ENCODE measurements at places on chromosomes 11 and 22. TPM values are rescaled to one million over a fixed set of nuclear protein-coding genes. Genes with fewer than 3 reads are reported as not detected.

TMEM45B gene
- not detected for total RNA-seq

GRCh38 chr11:108388576-108388975 lies 78.8 kb downstream of the C11orf65 start:
- no peak for DNase-seq

- peak; percentile 92 for DNase-seq
Measured at GRCh38 chr11:47552566-47553405, at the start of gene CELF1. Gene CELF1 (minus strand): TSS chr11:47553132. CDS start chr11:47499523, 53,609 bp downstream.

DNA sequence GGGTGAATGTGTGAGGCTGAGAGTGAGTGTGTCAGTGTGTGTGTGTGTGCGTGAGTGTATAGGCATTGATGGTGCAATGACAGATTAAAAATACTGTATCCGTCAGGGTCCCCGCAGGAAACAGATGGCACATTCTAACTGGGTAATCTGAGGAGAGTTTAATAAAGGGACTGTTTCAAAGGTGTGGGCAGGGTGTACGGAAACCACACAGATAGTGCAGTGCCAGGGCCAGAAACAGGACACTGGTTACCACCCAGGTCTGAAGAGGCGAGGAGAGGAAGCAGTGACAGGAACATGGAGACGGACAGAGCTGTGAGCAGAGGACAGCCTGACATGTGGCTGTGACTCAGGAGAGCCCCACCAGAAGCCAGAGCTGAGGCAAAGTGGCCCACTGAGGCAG lies 16.5 kb downstream of the P2RX3 start:
- DNase-seq = no peak

CASP5 gene
- total RNA-seq = not detected

CDC42BPG gene
- 0.65 TPM for total RNA-seq

- DNase-seq = no peak
Measured at GRCh38 chr11:76787911-76788596, 4.9 kb downstream of the TSKU start.

GRCh38 chr22:16651217-16651616 lies 58.6 kb upstream of the CCT8L2 start:
- no peak for DNase-seq

- no peak for DNase-seq
Measured at GRCh38 chr11:3014943-3015342, 22.8 kb upstream of the NAP1L4 start.

SAAL1 gene
- total RNA-seq = 6.6 TPM

DNA sequence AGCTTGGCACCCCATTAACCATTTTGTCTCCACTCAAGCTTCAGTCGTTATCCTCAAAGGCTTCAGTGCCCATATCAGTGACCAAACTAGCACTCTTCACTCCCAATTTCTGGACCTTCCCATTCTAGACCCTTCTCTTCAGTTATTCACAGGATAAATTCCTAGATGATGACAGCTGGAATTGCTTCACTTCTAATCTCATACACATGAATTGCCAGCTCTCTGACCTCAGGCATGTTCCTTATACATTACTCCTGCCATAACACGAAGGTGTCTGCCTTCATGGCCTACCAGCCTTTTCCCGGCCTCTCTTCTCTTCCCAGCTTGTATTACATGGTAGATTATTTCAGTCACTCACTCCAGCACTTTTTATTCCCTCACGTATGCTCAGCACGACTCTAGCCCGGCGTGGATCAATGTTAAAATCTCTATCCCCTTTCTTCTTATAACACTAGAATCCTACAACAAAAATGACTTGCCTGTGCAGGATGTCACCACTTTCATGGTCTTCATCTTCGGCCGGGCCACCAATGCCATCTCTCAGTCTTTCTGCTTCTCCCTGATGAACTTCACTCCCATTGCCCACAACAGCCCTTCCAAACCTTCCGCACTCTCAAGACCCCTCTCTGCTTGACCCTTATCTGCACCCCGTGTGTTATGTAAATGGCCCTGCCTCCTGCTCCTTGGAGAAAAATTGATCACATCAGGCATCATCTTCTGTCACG lies 36.9 kb downstream of the EIF3F start:
- DNase-seq = no peak

- no peak for DNase-seq
Measured at GRCh38 chr11:115699733-115700132, 195.5 kb upstream of the CADM1 start.

GRCh38 chr11:19670030-19670791 lies 42.4 kb upstream of the NAV2 start:
- no peak for DNase-seq

DNA sequence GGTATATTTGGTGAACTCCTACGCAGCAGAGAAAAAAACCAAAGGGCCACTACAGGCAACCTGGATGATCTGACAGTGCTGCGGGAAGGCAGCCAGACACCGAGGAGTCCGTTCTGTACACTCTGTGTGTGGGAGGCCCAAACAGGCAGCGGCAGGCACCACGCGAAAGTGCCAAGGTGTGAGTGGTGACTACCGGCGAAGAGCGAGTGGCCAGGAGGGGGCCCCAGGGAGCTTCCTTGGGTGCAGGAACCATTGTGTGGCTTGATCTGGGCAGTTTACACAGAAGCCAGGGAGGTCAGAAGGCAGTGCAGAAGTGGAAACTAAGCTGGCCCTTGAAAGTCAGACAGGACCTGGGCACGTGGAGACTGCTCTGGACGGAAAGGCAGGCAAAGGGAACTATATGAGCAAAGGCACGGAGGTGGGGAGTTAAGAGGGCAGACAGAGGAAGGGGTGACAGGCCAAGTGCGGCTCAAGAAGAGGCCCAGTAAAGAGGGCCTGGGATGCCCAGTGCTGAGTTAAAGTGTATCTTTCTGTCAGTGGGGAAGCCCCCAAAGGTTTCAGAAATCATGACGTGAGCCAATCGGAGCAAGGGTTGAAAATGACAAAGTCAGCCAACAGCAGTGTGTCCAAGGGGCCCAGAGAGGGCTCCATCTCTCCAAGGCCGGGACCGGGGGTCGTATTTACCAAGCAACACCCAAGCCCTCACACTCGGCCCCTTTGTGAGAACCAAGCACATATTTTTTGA lies 10.6 kb downstream of the TMEM184B start:
- peak; percentile 65 for DNase-seq

- no peak for DNase-seq
Measured at GRCh38 chr11:45851228-45851627, 4.0 kb downstream of the CRY2 start.

SNX15 gene
- total RNA-seq = 17.2 TPM

- DNase-seq = no peak
Measured at GRCh38 chr11:48095779-48096470, 115.6 kb downstream of the PTPRJ start.

DNA sequence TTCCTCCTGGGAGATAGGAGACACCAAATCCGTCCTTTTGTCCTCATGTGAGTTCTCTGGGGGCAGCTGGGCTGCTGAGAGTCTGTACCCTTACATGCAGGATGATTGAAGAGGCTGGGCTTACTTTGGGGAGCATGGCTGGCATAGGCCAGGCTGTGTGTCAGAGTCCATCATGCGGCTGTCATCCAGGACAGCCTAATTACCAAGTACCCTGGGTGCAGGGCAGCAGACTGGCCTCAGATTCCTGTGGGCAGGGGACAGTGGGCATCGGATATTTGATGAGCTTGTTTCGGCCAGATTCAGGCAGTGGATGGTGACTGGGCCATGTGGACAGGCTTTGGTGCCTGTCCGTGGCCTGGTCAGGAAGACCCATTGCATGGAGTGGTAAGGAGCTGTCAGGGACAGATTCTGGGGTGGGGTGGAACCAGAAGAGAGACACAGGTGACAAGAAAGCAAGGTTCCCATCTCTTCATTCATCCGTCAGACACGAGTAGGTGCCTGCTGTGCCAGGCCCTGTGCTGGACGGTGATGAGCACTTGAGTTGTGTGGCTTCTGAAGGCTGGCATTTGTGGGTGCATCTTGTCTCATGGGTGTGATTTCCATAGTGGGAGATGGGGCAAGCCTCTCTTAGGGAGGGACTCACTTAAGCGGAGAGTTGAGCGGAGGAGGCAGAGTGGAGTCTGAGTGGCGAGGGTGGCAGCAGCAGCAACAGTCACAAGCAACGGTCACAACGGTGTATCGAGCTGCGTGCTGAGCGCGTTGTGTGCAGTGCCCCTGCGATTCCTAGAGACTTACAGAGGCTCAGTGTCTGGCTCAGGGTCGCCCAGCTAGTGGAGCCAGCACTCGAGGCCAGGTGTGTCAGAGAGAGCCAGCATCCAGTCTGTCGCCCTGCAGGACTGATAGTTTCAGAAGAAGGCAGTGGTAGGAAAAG lies 48.7 kb downstream of the TBC1D22A start:
- no peak for DNase-seq

DNA sequence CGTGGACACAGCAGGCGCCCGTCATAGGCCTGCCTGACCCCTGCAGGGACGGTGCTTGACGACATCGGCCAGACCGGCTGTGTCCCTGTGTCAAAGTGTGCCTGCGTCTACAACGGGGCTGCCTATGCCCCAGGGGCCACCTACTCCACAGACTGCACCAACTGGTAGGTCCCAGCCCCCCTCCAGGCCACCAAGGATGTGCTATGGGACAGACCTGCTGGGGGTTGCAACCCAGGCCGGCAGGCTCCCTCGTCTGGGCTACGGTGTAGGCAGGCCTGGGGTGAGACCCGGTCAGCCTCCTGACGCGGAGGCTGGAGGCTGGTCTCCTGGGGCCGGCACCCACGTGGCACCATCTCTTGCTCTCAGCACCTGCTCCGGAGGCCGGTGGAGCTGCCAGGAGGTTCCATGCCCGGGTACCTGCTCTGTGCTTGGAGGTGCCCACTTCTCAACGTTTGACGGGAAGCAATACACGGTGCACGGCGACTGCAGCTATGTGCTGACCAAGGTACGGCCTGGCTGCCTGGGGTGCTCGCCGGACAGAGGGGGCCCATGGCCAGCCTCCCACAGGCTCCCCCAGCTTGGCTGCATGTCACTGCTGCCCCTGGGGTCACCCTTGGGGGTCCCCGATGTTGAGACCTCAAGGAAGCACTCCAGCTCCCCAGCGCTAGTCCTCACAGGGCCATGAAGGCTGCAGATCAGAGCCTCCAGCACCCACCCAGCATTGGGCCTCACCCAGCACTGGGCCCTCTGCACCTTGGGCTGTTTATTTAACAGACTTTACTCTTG lies 7.7 kb downstream of the MUC5AC start:
- peak; percentile 14 for DNase-seq

- DNase-seq = peak; percentile 68
Measured at GRCh38 chr22:31098632-31099110, 8.7 kb downstream of the SELENOM start.

GAL gene
- 0.31 TPM for total RNA-seq

- DNase-seq = no peak
Measured at GRCh38 chr11:79466411-79466810, 25.6 kb upstream of the TENM4 start.

DNA sequence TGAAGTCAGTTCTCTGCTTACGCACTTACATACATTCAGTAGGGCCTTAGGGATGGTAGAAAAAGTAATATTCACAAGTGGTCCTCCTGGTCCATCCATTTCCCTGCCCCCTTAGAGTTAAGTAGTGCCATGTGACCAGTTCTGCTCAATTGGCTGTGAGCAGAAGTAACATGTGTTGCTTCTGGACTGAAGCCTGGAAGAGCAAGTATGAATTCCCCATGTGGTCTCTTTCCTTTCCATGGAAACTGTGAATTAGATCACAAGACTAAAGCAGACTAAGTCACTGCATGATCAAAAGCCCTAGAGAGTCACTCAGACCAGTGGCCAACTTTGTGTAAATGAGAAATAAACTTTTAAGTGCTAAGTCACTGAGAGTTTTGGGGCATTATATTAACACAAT lies 341.7 kb upstream of the CADM1 start:
- DNase-seq = no peak

GRCh38 chr11:128908391-128909246 lies 17.5 kb downstream of the KCNJ5 start:
- peak; percentile 79 for DNase-seq
